ENCODE measurements at places on chromosomes 5 and 9.

DNA sequence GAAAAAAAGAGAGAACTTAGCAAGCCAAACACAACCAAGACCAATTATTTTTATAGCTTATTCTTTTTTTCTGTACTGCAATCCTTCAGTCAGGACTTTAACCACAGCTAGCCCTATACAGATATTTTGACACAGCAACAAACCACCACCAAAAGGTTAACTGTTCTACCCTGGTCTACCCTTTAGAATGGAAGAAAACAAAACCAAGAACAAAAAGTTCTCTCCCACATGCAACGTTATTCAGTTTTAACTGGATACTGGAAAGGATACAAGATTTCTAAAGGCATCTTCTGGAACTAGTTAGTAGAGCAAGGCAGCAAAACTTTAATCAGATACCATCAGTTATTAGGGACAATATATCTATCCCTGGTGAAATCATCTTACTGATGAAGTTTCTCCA lies 32.6 kb downstream of the ECPAS start:
- DNase-seq = no peak

DNA sequence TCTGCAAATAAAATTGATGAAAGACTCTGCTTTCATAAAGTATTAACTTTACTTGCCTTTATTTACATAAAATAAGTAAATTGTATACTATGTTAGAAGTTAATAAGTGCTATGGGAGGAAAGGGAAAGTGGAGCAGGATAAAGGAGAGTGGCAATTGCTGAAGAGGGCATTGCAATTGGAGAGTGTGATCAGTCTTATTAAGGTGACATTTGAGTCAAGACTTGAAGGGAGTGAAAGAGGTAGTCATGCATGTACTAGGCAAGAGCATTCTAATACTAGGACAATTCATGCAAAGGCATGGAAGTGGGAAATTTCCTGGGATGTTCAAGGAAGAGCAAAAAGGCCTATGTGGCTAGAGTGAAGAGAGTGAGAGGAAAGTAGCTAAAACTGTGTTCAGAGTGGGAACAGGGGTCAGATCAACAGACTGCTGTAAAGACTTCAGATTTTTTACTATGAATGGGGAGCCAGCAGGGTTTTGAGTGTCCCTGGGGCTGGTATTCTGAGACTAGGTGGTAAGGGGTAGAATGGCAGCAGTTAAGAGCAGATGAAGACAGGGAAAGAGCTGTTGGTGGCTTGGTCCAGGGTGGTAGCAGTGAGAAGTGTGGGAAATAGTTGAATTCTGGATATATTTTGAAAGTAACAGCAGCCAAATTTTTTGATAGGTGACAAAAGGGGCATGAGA lies 182.3 kb upstream of the RIOK2 start:
- DNase-seq = no peak

- DNase-seq = no peak
These were observed 65.1 kb downstream of the NEK6 start for GRCh38 chr9:124322618-124323432.

- DNase-seq = no peak
These were observed 450.5 kb upstream of the GRAMD2B start for GRCh38 chr5:125972706-125973105.

DNA sequence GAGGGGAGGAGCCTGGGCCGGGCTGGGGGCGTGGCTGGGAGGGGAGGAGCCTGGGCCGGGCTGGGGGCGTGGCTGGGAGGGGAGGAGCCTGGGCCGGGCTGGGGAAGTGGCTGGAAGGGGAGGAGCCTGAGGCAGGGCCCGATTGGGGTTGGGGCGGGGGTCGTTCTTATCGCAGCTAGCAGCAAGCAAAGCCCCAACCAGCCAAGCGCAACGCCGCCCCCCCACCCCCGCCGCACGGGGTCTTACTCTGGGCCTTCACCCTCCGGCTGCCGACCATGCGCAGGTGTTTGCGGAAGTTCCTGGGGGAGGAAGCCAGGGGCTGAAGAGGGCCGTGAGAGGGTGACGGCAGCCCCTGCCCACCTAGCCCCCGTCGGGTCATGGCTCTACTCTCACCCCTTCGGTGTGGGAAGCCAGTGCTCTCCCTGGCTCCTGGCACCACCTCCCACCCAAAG lies 5.0 kb downstream of the NSMF start:
- no peak for DNase-seq

GRCh38 chr5:173331956-173332479 lies 3.8 kb upstream of the STC2 start:
- DNase-seq = no peak

GRCh38 chr9:108086624-108087023 lies 597.1 kb upstream of the KLF4 start:
- DNase-seq = no peak

- DNase-seq = no peak
These were observed 1.4 kb upstream of the HSDL2 start for GRCh38 chr9:112378328-112379176.

GRCh38 chr9:9855177-9856078 lies 757.4 kb downstream of the PTPRD start:
- DNase-seq = no peak

Data from NCI-H1436 (cell line).